ENCODE measurements at places on chromosomes 11 and 22.

GRCh38 chr11:132472411-132473172 is 1059.7 kb downstream of the OPCML start:
- DNase-seq, result no peak

DNA sequence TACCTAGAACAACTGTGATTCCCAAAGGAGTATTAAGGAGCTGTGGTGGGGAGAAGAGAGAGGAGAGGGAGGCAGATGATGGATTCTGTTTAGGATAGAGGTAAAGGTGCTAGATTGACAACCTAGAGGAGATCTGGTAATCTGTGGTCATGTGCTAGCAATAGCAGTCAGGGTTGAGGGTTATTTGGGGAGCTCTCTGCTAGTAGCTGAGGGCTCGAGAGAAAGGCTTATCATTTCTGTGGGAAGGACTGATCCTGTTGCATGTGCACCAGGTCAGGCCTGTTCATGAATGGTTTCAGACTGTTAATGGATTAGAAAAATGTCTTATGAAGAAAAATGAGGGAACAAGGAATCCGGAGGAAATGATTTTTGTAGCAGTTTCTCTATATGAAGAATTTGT is 63.2 kb downstream of the MTMR3 start:
- DNase-seq, result no peak

GRCh38 chr11:62421996-62422395 is 3.2 kb downstream of the SCGB1A1 start:
- no peak for DNase-seq

DNA sequence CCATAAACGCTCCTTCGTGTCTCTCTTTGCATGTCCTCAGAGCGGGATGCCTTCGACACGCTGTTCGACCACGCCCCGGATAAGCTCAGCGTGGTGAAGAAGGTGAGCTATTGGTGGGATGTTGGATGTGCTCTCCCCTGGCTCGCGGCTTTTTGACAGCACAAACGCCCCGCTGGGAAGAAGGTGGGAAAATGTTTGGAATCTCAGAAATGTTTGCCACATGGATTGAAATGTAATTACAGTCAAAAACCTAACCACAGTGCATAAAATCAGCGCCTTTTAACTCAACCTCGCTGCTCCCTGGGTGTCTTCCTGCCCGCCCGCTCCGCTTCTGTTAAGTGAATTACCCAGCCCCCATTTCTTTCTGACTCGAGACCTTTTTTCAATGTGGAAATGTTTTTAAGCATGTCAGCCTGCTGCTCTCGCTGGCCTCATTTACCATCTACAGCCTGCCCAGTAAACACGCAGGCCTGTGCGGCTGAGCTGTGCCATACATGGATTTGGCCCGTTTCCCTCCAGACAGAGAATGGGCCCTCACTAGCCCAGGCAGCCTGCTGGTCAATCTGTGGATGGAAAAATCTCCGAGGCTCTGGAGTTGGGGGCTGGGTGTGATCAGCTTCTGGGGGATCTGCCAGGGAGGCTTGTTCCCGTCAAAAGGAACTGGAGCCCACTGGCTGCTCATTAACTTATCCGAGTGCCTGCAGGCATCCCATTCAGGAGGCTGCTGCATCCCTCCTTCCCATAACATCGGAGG is 32.7 kb upstream of the PARVG start:
- no peak for DNase-seq
